ENCODE measurements at places on chromosomes 5 and 9. TPM values are rescaled to one million over a fixed set of nuclear protein-coding genes. Genes with fewer than 3 reads are reported as not detected.

GRCh38 chr5:123882319-123882964, 370.5 kb downstream of the CSNK1G3 start:
- DNase-seq: no peak
- H3K4me3 ChIP-seq: no peak overlapping the region
- no peaks in the 10 kb centered on the region for H3K36me3 ChIP-seq
- no peaks in the 10 kb centered on the region for H3K27me3 ChIP-seq
- H3K4me1 ChIP-seq: no peaks in the 10 kb centered on the region
- no peak overlapping the region for H3K27ac ChIP-seq

DNA sequence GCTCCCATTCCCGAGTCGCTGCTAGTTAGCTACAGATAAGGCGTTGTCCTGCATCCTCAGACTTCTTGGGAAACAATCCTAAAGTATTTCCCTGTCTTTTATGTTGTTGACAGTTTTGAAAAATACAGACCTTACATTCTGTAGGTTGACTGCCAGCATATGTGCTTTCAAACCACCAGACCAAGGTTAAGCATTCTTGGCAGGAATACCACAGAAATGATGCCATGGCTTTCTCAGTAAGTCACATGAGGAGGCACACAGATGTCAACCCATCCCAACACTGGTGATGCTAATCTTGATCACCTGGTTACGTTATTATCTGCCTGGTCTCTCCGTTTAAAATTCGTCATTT, 871 bp downstream of the GLE1 start:
- peak; percentile 41 for DNase-seq
- no peaks in the 10 kb centered on the region for H3K27me3 ChIP-seq
- H3K27ac ChIP-seq: no peak overlapping the region
- peaks cover 17% of the 10 kb centered on the region for H3K4me1 ChIP-seq
- peaks cover 10% of the 10 kb centered on the region for H3K36me3 ChIP-seq
- H3K4me3 ChIP-seq: peak overlapping the region; percentile 94

DNA sequence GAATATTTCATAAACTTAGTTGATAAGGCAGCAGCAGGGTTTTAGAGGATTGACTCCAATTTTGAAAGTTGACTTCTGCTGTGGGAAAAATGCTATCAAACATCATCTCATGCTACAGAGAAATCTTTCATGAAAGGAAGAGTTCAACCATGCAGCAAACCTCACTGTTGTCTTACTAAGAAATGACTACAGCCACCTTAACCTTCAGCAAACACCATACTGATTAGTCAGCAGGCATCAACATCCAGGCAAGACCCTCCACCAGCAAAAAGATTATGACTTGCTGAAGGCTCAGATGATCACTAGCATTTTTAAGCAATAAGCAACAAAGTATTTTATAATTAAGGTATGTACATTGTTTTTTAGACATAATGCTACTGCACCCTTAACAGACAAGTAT, 7.6 kb downstream of the TMEM174 start:
- DNase-seq: no peak
- H3K36me3 ChIP-seq: no peaks in the 10 kb centered on the region
- H3K4me3 ChIP-seq: no peak overlapping the region

DNA sequence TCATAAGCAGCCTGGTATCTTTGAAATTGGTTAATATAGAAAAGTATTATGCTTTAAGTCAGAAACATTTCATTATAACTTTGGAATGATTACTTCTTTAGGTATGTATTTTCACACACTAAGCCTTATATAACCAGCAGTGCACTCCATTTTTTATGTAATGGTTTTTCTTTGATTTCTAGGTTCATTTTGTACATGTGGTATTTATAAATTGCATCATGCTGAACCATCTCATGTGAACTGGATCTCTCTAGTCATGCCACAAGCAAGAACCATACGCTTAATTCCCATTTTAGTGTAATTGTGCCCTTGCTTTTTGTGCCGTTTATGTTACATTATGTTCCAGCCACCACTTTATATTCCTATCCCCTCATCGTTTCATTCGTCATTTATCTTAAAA, 38.6 kb upstream of the SRP19 start:
- H3K27ac ChIP-seq: no peak overlapping the region
- no peak overlapping the region for H3K4me3 ChIP-seq
- H3K36me3 ChIP-seq: 0 out of 2 replicates have a peak, but pooled peaks cover 4% of the 10 kb centered on the region
- no peaks in the 10 kb centered on the region for H3K27me3 ChIP-seq

GRCh38 chr5:95044096-95044495, 240.8 kb downstream of the MCTP1 start:
- no peak overlapping the region for H3K4me3 ChIP-seq
- no peaks in the 10 kb centered on the region for H3K27me3 ChIP-seq
- no peak for DNase-seq
- no peaks in the 10 kb centered on the region for H3K4me1 ChIP-seq

- H3K4me1 ChIP-seq: peaks cover 17% of the 10 kb centered on the region
- H3K36me3 ChIP-seq: no peaks in the 10 kb centered on the region
- H3K27me3 ChIP-seq: no peaks in the 10 kb centered on the region
Observed at GRCh38 chr9:70439991-70440706, 25.7 kb upstream of the KLF9 start.

DNA sequence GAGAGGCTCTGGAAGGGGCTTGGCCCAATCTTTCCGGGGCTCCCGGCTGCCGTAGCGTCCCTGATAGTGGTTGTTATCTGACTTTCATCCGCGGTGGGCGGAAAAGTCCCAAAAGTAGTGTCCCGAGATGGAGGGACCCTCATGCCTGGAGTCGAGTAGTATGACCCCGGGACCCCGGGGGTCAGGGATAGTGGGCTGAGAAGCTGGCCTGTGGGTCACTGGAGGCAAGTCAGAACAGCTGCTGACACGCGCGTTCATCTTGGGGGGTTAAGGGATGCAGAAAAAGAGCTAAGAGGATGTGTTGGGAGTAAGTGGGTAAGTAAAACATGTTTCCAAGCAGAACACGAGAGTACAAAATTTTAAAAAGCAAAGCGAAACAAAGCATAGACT, 123.4 kb downstream of the TMEM161B start:
- H3K4me3 ChIP-seq: no peak overlapping the region
- DNase-seq: no peak
- no peaks in the 10 kb centered on the region for H3K36me3 ChIP-seq
- no peak overlapping the region for H3K27ac ChIP-seq
- H3K27me3 ChIP-seq: no peaks in the 10 kb centered on the region
- peaks cover 7% of the 10 kb centered on the region for H3K4me1 ChIP-seq

DNA sequence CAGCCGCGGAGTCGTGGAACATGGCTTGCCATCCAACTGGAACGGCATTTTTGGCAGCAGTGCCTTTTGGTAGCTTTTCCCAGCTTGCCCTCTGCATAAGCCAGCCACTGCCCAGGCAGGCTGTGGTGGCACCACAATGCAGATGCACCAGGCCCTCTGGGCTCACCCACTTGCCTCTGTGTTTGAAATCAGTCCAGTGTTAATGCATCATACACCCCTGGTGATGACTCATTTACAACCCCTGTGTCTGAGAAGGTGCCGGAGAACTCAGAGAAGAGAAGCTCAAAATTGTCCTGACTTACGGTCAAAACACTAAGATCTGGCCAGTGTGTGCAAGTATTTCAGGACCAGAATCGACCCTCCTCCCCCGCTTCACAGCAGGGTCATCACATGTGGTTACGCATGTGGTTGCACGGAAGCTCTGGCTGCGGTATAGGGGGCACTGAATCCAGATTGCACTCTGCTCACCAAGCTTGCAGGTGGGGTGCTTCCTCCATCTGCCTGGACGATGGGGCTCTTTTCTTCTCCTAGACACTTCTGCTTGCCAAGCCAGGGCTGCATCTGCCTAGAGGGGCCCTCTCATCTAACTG, 66.5 kb upstream of the SMIM15 start:
- H3K27me3 ChIP-seq: no peaks in the 10 kb centered on the region
- H3K27ac ChIP-seq: no peak overlapping the region
- no peaks in the 10 kb centered on the region for H3K4me1 ChIP-seq
- H3K36me3 ChIP-seq: no peaks in the 10 kb centered on the region

DNA sequence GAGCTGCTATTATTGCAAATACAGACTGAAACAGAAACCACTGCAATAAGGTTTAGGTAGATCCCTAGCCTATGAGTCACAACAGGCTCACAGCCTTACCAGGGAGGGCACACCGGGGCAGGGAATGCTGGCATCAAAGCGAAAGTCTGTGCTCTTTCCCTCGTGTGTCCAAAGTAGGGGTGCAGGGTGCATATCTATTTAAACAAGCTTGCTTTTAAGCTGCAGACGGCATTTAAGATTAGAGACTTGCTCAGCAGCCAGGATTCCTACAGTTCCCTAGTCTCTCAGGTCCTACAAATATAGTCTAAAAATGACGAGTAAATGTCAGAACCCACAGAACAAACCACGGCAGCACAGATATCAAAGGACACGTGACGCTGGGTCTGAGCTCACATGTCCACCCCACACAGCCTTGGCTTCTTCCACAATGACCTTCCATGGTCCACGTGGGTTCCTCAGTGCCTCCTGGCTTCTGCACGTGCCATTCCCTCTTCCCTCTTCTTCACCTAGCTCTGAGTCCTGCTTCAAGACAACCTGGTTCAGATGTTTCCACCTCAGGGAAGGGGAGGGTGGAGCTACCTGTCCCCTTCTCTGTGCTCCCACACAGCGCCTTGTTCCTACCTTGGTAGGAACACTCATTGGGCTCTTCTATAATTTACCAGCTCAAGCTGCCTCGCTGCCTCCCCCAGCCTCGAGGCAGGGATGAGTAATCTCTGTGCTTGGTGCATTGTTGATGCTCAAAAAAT, 193.2 kb downstream of the MAPKAP1 start:
- H3K4me3 ChIP-seq: peak overlapping the region; percentile 57
- peaks cover 25% of the 10 kb centered on the region for H3K4me1 ChIP-seq
- peak; percentile 95 for DNase-seq
- H3K27me3 ChIP-seq: no peaks in the 10 kb centered on the region

DNA sequence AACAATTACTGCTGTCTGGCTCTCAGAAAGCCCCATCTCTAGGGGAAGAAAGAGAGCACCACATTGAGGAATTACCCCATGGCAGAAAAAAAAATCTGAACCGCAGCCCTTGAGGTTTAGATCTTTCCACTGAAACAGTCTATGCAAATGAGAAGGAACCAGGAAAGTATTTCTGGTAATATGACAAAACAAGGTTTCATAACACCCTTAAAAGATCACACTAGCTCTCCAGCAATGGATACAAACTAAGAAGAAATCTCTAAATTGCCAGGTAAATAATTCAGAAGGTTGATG, 427.1 kb downstream of the PRELID2 start:
- DNase-seq: no peak
- H3K4me1 ChIP-seq: peaks cover 7% of the 10 kb centered on the region
- H3K36me3 ChIP-seq: no peaks in the 10 kb centered on the region

DNA sequence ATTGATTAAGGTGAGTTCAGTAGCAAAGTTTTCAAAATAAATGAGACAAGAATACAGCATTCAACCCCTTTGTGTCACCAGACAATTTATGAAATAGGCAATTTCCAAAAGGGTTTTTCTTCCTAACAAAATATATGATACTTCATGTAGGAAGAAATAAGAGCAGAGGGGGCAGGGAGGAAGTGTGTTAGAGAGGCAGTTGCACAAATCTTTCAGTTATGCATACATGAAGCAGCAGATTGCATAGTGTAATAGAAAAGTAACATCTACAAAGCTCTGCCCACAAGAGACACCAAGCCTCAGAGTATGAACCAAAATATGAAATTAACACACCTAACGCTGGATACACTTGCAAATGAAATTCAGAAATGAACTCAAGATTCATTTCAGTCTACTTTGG, 157.0 kb downstream of the DENND1A start:
- H3K27ac ChIP-seq: no peak overlapping the region
- no peak overlapping the region for H3K4me3 ChIP-seq
- DNase-seq: no peak
- H3K36me3 ChIP-seq: no peaks in the 10 kb centered on the region
- no peaks in the 10 kb centered on the region for H3K4me1 ChIP-seq

SHISAL2B gene
- not detected for total RNA-seq

PCDHB4 gene
- total RNA-seq: 0.09 TPM

CDKN2A gene
- 404 TPM for total RNA-seq

HTR1A gene
- total RNA-seq: not detected

OR13C5 gene
- total RNA-seq: not detected

SGCD gene
- not detected for total RNA-seq

ROR2 gene
- not detected for total RNA-seq
